Iris pigment epithelial cell (primary cell): ENCODE measurements at places on chromosomes 7 and 10.

GRCh38 chr10:13987446-13987845, 343.3 kb downstream of the FRMD4A start:
- DNase-seq: peak; percentile 81

GRCh38 chr10:24706479-24707118, 17.1 kb downstream of the ARHGAP21 start:
- DNase-seq: peak; percentile 99

- no peak for DNase-seq
Measured at GRCh38 chr7:87934699-87935383, 790 bp downstream of the ADAM22 start.

GRCh38 chr7:66617295-66617694, 11.4 kb upstream of the KCTD7 start:
- DNase-seq: peak; percentile 50
